ENCODE measurements at places on chromosomes 13 and 19.

GRCh38 chr13:62377838-62378237, 962.2 kb upstream of the PCDH20 start:
- no peak for DNase-seq

GRCh38 chr19:50778906-50779430, 8.7 kb downstream of the GPR32 start:
- no peak for DNase-seq

DNA sequence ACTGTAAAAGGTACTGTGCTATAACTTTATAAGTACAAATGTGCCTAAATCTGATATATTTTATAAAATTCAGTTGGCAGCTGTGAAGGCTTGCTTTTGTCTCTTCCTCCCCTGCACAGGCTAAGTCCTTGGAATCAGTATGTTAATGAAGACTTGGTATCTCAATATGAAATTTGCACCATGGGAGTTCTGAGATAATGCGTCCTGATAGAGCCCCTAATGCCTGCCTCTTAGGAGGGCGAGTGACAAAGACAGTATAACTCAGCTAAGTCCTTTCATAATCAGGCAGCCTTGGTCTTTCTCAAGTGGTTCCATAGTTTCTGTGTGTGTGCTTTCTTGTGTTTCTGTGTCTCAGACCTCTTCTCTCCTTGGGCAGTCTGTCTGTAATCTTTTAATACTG, 14.7 kb downstream of the LRCH1 start:
- DNase-seq = no peak

DNA sequence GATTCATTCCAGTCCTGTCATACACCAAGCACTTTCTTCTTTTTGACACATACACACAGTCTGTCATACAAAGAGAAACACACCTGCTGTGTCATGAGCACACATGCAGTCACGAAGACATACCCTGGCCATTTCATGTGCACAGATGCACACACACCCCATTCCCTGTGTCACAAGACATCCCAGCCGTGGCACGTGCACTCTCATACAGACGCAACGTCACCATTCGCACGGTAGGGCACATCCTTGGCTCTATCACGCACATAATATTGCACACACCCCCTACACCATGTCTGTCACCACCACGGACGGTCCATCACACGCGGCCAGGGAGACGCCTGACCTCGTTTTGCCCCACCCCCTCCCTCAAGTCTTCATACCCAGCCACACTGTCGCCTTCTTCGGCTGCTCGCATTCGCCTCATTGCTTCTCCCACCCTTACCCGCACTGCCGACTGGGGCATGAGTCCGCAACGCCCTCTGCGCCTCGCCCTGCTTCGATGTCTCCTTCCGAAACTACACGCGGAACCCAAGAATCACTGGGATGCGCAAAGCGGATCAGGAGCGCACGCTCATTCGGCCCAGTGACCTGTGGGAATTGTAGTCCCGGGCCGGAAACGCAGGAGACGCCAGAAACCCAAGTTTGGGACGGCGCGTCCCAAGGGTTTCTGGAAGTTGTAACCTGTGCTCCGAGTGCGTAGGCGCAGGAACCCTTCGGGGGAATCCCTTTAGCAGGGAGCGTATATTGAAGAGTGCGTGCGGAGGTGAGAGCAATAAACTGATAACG, 6.8 kb upstream of the ZNF283 start:
- no peak for DNase-seq

- DNase-seq = no peak
These were observed 581.8 kb upstream of the SLITRK5 start for GRCh38 chr13:87089391-87089790.

DNA sequence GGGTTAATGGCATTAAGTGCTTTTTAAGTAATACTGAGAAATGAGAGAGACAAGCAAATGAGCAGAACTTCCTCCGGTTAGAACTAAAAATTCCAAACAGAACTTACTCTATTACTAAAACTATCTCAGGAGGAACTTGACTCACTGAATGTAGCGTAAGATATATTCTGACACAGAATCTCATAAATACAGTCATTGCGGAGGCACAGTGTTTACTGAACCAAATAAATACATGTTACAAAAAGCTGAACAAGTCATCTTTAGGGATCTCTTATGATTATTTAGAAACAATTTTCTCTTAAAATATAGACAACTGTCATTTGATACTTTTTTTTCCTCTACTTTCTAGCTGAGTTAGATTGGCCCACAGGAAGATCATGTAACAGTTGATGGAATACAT, 283.1 kb downstream of the KLF12 start:
- no peak for DNase-seq

DNA sequence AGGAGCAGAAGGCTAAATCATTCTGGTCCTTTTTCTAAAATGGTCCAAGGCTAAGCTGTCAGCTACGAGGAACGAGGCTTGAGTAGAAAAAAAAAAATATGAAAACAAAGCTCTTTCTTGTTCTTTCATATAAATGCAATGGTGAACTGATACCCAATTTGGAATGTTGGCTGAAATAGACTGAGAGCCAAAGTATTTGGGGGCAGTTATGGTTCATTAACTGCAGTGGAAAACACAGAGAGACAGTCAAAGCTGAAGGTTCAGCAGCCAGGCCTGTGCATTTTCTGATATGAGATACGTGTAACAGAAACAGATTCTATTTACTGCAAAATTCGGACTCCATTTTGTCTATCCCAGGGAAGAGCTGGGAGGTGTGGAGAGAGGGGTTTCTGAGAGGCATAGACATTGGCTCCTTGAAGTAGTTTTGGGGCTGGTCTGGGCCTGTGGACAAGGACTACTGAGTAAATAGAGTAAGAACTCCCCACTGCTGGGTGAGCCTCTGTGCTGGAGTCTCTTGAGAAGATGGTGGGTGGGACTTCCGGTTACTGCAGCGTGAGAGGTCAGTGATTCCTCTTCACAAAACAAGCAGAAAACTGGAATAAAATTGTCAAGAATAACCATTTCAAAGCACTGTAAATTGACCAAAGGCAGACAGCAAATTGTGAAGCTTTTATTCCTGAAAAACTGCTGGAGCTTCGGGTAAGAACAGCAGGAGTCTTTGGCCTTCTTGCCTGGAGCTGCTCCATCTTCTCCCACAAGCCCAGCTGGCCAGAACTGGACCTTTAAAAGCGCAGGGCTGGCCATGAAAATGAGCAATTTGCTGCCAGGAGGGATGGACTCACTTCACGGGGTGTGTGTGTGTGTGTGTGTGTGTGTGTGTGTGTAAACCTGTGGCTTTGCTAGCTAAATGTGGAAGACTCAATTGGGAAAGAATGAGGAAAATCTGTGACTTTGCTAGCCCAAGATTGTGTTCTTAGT, 43.1 kb upstream of the CNMD start:
- DNase-seq = no peak

GRCh38 chr13:60463787-60464186, 66.8 kb downstream of the TDRD3 start:
- DNase-seq = no peak

DNA sequence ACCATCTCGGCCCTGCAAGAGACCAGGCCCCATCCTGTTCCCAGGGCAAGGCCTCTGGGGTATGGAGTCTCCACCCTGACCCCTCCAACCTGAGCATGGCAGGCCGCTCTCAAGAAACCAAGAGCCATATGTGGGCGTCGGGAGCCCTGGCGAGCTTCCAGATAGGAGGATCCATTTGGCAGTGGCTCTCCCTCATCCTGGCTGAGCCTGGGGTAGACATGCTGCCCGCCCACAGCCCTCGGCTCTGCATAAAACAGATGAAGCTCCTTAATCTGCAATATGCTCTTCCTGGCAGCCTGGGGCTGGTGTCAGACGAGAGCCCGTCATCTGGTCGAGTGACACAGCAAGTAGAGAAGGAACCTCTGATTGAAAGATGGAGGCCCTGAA, 6.1 kb downstream of the ATP13A1 start:
- DNase-seq = no peak

Data from RWPE2 (cell line).